ENCODE measurements at places on chromosomes 12 and 14. TPM values are rescaled to one million over a fixed set of nuclear protein-coding genes. Genes with fewer than 3 reads are reported as not detected.

- peak; percentile 65 for DNase-seq
Observed at GRCh38 chr12:10392394-10392930, 2.6 kb upstream of the KLRK1 start.

GRCh38 chr12:80802652-80803400 lies 86.1 kb downstream of the MYF5 start:
- no peak for DNase-seq

- no peak for DNase-seq
Observed at GRCh38 chr12:69546693-69547438, 38.4 kb upstream of the CCT2 start.

GRCh38 chr12:49098035-49098451 lies 3.4 kb upstream of the DHH start:
- no peak for DNase-seq

- no peak for DNase-seq
Observed at GRCh38 chr12:70399311-70399710, 33.2 kb downstream of the KCNMB4 start.

GRCh38 chr12:63804746-63805145 lies 25.0 kb downstream of the RXYLT1 start:
- DNase-seq = no peak

- no peak for DNase-seq
Observed at GRCh38 chr12:95480230-95480629, 6.3 kb downstream of the METAP2 start.

GRCh38 chr14:38904959-38905358 lies 198.1 kb downstream of the SEC23A start:
- DNase-seq = no peak

DNA sequence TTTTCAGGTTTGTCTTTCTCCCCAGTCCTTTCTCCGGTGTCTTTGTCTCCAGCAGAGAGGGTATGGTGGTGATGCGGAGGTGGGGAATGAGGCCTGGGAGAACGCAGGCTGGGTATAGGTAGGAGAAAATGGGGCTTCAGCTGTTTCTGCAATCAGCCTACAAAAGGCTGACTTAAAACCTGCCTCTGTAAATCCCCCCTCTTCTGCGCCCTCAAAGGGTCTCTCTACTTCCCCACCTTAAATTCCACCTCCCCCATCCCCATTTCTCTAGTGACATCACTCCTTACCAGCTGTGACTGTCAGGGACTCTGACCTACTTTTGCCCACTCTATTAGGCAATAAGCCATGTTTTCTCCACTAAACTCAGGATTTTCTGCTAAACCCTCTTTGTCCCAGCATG lies 8.1 kb upstream of the RIMKLB start:
- DNase-seq = no peak

DNA sequence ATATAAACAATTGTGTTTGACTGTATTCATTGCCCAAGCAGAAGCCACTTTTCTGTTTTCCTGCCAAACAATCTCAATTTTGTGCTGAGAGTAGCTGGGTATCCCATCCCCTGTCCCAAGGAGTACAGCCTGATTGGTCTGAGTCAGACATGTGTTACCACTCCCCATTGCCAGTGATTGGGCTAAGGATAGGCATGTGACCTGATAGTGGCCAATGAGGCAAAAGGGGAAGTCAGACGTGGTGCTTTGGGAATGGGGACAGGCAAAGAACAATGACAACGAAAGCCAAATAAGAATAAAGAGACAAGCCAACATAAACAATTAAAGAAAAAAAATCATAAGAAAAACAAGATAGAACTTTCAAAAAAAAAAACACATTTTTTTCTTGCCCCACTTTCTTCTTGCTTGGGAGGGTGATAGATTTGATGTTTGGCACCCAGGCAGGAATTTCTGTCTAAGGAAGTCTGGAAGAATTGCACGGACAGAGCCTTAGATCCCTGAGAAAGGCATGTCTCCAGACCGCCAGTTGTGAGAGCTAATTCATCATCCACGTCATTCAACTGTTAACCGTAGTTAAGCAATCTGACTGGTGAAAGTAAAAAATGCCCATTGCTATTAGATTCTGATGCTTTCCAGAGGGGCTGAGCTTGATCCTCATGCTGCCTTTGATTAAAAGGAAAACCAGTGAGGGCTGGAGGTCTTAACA lies 626.6 kb upstream of the TMEM132C start:
- no peak for DNase-seq

- DNase-seq = no peak
Observed at GRCh38 chr12:57753756-57754337, 1.1 kb upstream of the MARCHF9 start.

GRCh38 chr12:109553483-109553882 lies 19.8 kb downstream of the MMAB start:
- no peak for DNase-seq

DNA sequence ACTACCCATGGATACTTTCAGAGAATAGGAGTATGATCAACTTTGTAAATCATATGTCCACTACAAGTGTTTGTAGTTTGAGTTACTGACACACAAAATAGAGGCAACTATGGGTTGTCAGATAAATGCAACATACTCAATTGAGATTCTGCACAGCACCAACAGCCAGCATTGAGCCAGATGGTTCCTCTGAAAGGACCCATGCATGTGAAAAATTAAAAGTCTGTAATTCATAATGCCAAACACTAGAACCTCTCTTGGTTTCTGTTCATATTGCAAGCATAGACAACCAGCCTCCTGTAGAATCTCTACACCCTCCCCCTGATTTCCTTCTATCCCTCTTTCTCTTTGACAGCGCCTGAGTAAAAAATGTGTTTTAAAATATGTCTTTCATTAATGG lies 831.0 kb downstream of the C12orf50 start:
- DNase-seq = no peak

- DNase-seq = no peak
Observed at GRCh38 chr12:15194456-15195368, 26.5 kb downstream of the RERG start.

GRCh38 chr12:78101946-78102635 lies 271.4 kb downstream of the NAV3 start:
- no peak for DNase-seq

GRCh38 chr12:81094718-81095360 lies 17.0 kb downstream of the ACSS3 start:
- no peak for DNase-seq

DNA sequence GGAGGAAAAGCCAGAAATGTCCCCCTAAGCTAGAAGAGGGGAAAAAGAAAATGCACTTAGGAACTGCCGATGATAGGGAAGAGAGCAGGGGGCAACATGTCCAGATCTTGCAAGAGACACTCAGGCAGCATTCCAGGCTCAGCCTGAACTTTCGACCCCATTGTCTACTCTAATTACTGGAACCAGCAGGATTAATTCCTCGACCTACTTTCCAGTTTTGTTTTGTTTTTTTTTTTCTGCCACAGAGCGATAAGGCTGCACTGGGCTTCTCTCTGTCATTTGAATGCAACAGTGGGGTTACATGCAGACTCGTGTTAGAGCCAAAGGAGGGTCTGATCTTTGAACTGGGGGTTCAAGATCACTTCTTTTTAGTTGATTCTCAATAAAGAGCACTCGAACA lies 68.7 kb upstream of the MED13L start:
- no peak for DNase-seq

GRCh38 chr12:105418821-105419291 lies 88.4 kb downstream of the C12orf75 start:
- no peak for DNase-seq

- no peak for DNase-seq
Observed at GRCh38 chr12:130301559-130301958, 36.1 kb upstream of the PIWIL1 start.

DNA sequence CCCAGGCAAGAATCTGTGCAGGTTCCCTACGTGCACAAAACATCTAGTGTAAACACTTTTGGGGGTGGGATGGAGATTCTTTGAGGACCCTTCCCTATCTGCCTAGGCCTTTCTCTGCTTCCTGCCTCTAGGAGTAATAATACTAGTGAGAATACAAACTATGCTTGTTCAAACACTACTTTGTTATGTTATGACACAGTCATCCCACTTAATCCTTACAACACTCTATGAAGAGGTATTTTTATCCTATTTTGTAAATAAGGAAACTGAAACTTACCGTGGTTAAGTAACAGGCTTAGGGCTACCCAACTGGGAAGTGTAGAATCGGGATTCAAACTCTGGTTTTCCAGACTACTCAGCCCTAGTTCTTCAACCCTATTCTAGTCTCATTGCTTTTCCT lies 96.5 kb downstream of the KCNA5 start:
- DNase-seq = no peak

DNA sequence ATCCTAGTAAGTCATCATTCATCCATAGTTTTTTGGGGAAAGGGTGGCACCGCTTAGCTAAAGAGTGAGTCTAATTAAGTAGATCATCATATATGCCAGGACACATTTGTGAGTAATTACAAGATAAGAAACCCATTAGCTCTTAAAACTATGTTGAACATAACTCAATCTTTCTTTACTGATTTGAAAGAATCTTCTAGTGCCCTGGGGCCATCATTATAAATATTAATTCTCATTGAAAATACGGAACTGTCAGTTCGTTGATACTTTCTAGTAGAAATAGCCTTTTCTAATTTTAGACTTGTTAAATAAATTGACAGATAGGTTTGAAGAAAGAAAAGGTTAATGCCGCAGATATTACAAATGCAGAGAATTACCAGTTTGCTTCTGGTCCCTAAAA lies 312.6 kb downstream of the NELL2 start:
- DNase-seq = no peak

GRCh38 chr12:51897181-51897580 lies 9.3 kb downstream of the ANKRD33 start:
- no peak for DNase-seq

DNA sequence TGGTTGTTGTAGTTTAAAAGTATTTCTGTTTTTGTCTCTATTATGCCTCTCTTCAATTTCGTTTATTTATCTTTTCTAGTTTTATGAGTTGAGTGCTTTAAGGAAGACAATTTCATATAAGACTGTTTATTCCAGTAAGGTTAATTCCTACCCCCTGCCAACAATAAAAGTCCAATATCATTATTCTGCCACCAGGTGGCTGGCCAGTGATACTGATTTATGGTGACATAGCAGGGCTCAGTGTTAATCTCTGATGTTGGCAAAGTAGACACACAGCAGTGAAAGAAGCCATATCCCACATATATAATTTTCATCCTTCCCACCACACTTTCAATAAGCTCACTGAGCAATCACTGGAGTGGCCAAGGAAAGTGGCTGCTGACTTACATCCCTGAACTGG lies 69.0 kb upstream of the BMP4 start:
- no peak for DNase-seq

- no peak for DNase-seq
Observed at GRCh38 chr14:49755378-49755777, 12.6 kb upstream of the KLHDC2 start.

DNA sequence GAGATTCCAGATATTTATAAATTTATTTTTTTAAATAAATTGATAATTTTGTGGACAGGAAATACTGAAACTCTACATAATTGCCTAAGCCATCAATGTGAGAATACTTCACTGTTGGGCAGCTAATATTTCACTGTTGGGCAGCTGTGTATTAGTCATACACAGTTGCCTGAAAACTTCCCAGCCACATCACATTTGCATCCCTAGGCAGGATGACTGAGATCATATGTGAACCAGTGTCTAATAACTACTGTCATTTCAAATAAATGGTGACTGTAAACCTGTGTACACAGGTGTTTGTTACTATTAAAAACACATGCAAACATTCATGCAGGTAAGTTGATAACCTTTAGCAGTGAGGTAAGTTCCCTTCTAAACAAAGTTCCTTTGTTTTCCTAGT lies 43.9 kb downstream of the TMTC3 start:
- DNase-seq = no peak

DNA sequence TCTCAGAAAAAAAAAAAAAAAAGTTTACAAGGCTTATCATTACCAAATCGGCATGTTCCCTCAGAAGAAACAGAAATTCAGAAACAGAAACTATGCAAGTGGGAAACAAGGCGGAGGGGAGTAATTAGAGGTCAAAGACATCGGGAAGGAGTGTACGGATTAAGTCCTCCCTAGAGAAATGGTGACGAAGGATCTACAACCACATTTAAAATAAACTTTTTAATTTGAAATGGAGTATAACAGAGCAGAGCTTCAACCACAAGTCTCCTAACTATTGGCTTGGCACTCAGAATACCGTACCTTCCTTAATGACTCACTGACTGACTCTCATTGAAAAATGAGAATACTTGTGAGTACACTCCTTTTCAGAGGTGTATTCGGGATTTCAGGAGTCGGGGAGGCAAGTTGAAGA lies 908 bp downstream of the ENTPD5 start:
- no peak for DNase-seq

GRCh38 chr14:76112889-76113624 lies 38.7 kb upstream of the GPATCH2L start:
- DNase-seq = no peak

DNA sequence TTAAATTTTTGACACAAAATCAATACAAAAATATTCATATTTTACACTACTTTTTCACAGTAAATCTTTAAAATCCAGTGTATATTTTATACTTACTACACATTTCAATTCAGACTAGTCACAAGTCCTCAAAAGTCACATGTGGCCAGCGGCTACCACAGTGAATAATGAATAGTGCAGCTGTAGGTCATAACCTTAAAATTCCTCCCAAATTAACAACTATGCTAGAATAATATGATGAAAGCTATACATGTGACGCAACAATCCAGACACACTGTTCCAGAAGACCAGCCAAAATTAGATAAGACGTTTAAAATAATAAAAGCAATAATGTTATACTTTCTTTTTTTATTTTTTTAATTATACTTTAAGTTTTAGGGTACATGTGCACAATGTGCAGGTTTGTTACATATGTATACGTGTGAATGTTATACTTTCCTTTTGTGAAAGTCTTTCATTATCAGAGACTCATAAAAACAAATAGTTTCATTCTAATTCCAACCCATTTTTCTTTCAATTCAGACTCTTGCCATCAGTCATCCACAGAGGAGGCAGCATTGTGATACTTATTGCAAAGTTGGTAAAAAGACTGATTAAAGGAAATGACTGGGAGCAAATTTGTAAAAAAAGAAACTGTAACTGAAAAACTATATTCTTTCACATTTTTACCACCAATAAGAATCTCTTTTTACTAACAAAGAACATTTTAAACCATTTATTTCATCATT lies 67.0 kb downstream of the C2CD5 start:
- no peak for DNase-seq

- DNase-seq = no peak
Observed at GRCh38 chr14:55123101-55123500, 6.0 kb upstream of the LGALS3 start.

DNA sequence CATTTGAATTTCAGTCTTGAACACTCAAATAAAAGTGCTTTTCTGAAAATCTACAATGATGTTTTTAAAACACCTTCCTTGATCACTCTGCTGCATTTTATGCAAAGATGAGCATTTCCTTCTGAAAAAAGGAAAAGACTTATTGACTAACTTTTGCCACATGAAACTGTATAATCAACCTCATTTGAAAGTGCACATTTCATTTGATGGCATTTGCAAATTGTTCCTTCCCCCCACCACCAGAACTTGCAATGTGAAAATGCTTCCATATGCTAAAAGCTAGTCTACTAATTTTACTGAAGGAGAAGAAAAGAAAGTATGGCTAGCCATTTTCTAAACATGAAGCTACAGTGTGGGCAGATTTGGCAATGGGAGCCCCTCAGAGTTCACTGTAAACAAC lies 159.2 kb downstream of the RAD51B start:
- DNase-seq = no peak

GPR84 gene
- total RNA-seq = not detected

FOXG1 gene
- 5.4 TPM for total RNA-seq

OTUB2 gene
- total RNA-seq = 0.06 TPM

HNF1A gene
- total RNA-seq = not detected

CLEC4C gene
- total RNA-seq = not detected

BMAL2 gene
- 0.79 TPM for total RNA-seq

FLRT2 gene
- total RNA-seq = 2.4 TPM

RIN3 gene
- 3.8 TPM for total RNA-seq

SLC7A8 gene
- total RNA-seq = 14.9 TPM

NTF3 gene
- total RNA-seq = 0.25 TPM

PZP gene
- total RNA-seq = 0.11 TPM

Data from psoas muscle (tissue), 8 donors.